ENCODE measurements at places on chromosomes 1 and 21.

- no peak for DNase-seq
These were observed 63.5 kb upstream of the DIRAS3 start for GRCh38 chr1:68113966-68114365.

GRCh38 chr1:177848577-177848976, 121.3 kb downstream of the SEC16B start:
- no peak for DNase-seq

GRCh38 chr1:110465814-110466380, 14.9 kb downstream of the PROK1 start:
- DNase-seq: no peak

GRCh38 chr1:26221094-26221493, 12.9 kb upstream of the CEP85 start:
- DNase-seq: no peak

DNA sequence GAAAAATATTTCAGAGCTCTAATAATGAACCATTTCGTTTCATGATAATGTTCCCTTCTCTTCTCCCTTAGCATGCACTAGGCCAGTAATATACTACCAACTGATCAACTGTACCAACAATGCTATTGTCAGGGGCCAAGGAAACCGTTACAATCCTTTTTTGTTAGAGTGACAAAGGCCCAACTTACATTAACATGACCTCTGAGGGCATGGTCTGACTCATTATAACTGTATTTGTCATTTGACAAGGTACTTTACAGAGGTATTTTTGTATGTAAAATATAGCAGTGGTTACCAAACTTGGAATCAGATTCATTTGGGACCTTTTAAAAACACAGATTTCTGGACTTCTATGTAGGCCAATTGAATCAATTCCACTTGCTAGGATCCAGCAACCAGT, 102.6 kb upstream of the RRP15 start:
- DNase-seq: no peak

DNA sequence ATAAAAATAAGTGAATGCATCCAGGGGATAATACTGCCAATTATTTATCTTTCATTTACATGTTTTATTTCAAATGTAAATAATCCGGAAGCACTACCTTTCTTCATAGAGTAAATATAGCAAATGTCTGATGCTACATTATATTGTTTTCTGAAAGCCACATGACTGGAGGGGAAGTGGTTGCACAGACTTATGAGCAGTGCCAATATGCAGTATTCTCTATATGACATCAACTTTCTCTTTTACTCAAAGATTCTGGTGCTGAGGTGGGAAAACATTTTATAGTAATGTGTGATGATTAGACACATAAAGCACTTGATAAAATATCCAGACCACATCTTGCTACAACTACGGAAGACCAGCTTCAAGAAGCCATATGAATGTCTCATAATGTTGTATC, 314.7 kb downstream of the NEGR1 start:
- DNase-seq: no peak

- DNase-seq: no peak
These were observed 79.2 kb downstream of the HFM1 start for GRCh38 chr1:91325456-91325855.

- DNase-seq: no peak
These were observed 480.6 kb downstream of the CAMTA1 start for GRCh38 chr1:7265771-7266371.

DNA sequence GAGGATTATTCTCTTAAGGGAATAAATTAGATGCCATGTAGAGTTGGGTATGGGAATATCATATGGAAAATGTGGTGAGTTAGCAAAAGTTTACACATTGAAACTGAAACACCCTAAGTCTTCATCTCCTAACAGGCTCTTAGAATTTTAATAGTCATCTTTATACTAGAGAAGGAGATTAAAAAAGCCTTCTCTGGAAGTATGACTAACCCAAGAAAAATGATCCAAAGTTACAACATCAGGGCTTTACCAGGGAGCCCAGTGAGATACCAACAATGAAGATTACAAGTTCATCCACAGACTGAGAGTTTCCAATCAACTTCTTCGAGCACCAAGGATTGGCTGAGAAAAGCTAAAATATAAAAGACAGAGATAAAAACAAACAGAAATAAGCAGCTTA, 70.0 kb upstream of the KIAA0040 start:
- no peak for DNase-seq

- DNase-seq: no peak
These were observed 14.4 kb downstream of the CNN3 start for GRCh38 chr1:94912263-94913184.

GRCh38 chr1:207813946-207814345, 62.1 kb downstream of the CD46 start:
- DNase-seq: no peak

DNA sequence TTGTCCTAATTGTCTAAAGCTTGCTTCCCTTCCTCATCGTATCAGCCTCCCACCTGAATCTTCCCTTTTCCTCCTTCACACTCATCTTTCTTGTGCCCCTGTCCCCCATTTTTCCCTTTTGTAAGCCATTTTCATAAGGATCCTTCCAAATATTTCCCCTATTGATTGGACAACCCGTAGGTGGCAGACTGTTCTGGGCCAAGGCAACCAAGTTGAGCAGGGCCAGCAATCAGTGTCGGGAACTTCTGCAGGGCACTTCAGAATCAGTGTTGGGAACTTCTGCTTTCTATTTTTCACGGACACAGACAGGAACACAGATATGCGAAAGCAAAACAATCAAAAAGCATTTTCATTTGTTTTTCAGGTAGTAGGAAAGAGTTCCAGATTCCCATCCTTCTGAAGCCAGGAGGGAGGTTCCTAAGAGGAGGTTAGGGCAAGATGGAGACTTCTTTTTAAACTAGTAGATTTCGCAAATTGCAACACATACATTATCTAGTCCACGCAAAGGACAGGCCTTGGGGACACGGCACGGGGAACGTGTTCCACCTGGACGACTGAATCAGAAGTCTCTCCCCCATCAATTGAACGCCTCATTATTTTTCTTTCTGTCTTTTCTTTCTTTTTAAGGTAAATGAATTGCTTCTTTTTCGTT, 691 bp upstream of the MPZL1 start:
- peak; percentile 48 for DNase-seq

DNA sequence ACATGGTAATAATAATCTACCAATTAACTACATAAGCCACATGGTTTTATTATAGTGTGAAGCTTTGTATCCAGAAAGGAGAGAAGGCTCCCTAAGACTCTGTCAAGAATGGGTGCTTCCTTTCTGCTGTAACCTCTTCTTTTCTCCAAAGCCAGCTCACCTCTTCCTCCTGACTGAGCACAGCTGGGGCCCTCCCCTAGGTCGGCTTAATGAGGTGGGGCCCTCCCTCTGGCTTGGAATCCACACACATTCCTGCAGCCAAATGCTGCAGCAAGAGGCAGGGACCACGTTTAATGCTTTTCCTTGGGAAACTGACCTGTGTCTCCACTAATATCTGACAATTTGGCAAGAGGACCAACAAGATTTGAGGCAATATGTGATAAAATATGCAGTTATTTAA, 94.8 kb downstream of the DSCAM start:
- no peak for DNase-seq

DNA sequence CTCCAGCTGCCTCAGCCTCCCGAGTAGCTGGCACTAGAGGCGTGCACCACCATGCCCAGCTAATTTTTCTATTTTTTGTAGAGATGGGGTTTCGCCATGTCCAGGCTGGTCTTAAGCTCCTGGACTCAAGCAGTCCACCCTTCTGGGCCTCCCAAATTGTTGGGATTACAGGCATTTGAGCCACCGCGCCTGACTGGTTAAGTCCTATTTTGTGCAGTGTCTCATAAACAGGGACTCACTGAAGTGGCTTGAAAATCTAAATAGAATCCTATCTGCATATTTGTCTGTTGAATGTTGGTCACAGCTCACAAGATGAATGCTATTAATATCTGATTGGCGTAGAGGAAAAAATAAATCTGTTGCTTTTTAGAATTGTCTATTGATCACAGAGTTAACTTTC, 5.9 kb upstream of the CHAF1B start:
- no peak for DNase-seq
